Stimulated activated naive CD4-positive, alpha-beta T cell treated with Interleukin-2 at 50 U/mL for 16 hours (primary cell): ENCODE measurements at places on chromosomes 3 and 15.

DNA sequence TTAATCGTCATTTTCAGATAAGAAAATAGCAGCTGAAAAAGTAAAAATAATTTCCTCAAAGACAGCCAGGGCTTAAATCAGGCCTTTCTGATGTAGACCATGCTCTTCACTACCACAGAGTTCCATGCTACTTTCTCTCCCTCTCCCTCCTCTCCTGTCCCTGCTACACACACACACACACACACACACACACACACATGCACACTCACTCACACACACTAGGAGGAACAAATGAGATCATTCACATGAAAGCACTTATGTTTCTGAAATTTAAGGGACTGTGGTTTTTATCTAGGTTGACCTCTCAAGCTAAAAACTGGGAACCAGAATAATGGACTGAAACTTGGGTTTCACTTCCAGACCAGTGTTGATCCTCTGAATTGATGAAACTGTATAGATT lies 4.1 kb upstream of the PSMA4 start:
- DNase-seq: no peak

- DNase-seq: no peak
Measured at GRCh38 chr3:22319446-22319845, 568.4 kb upstream of the ZNF385D start.

DNA sequence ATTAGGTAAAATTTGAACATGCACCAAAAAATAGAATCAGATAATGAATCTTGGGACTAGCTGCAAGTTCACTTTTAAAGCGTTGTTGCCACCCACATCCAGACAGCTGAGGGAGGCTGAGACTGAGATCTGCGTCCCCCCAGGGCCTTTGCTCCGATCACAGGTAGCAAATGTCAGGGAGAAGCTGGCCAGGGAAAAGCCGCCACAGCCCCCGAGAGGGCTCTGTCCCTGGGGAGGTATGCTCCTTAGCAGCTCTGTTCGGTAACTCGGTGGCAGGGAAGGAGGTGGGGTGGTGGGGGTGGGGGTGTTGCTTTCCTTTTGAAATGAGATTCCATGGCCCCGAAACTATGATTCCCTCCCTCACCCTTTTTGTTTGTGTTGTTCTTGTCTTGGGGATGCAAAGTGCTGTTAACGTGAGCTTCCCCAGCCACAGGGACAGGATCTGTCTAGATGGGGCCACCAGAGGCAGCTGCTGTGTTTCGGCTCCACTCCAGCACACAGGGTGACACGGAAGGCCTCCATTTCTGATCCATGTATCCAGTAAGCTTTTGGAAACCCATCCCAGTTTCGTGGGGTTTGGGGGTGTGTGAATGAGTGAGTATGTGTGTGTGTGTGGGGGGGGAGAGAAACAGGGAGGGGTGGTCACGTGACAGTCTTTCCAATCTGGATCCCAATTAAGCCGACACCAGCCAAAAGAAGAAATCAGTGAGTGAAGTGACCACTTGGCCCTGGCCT lies 1.1 kb upstream of the MINAR1 start:
- DNase-seq: no peak

DNA sequence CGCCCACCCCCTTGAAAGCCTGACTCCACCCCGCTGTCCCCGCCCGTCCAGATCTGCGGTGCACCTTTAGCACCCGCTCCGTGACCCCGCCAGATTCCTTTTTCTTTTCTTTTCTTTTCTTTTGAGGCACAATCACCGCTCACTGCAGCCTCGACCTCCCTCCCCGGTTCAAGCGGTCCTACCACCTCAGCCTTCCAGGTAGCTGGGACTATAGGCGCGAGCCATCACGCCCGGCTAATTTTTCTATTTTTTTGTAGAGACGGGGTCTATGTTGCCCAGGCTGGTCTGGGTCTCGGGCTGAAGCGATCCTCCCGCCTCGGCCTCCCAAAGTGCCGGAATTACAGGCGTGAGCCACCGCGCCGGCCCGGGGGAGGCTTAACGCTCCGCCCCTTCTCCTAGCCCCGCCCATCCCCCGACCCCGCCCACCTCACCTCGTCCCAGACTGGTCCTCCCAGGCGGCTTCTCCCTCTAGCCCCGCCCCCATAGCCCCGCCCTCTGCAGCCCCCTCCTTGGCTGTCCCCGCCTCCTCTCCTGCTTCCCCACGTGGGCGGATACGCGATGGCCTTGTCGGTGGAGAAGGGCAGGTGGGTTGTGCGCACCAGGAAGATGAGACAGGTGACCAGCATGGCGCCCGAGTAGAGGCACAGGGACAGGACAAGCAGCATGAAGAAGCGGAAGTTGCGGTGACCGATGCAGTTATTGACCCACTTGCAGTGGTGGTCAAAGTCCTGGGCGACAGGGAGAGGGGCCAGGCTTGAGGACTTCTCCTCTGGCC lies 3.2 kb downstream of the ZDHHC19 start:
- DNase-seq: peak; percentile 48

- DNase-seq: no peak
Measured at GRCh38 chr3:30539772-30540171, 66.6 kb upstream of the TGFBR2 start.

DNA sequence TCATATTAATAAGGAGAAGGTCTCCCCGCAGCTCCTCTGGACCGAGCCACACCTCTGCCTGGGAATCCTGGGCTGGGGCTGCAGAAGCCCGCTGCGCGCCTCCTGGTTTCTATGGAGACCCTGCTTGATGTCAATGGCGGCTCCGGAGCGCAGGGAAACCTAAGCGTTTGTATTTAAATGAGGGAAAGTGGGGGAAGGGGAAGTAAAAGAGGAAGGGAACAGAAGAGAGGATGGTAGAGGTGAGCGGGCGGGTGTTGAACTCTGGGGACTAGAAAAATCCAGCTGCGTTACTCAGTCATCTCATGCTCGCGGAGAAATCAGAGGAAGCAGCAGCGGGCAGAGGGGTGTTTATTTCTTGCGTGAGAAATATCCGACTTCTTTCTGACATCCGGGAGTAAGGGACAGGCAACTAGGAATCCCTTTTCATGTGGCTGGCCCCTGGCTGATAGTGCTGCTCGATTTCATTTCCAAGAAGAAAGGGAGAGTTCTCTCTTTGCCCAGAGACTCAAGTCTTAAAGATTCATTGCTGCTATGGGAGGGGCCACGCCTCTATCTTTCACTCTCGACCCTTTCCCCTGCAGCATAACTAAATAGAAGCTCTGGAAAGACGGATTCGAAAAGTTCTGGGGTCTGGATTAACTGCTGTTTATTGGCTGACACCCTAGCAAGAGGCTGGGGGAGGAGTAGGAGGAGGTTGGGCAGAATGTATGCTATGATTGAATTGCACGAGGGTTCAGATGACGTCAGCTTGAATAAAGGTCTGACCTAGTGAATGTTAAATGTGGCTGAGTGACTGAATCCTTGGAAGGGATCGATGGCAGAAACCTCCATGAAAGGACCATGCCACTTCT lies 110.5 kb upstream of the GAP43 start:
- no peak for DNase-seq

- DNase-seq: no peak
Measured at GRCh38 chr3:312160-312733, 115.7 kb downstream of the CHL1 start.

DNA sequence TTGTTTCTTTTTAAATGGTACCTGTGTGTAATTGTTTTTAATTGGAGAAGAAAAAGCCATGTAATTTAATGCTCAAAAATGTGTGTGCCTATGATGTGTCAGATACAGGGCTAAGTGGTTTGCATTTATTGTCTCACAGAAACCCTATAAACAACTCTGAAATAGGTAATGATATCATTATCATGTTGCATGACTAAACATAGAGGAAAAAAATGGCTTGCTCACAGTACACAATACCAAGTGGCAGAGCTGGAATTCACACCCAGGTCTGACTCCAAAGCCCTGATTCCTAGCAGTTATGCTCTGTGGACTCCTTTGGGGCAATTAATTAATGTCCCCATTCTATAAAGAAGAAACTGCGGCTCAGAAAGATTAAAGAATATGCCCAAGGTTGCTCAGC lies 237.4 kb upstream of the TRIM42 start:
- DNase-seq: no peak

GRCh38 chr15:66876731-66877476 lies 174.9 kb downstream of the SMAD6 start:
- no peak for DNase-seq

DNA sequence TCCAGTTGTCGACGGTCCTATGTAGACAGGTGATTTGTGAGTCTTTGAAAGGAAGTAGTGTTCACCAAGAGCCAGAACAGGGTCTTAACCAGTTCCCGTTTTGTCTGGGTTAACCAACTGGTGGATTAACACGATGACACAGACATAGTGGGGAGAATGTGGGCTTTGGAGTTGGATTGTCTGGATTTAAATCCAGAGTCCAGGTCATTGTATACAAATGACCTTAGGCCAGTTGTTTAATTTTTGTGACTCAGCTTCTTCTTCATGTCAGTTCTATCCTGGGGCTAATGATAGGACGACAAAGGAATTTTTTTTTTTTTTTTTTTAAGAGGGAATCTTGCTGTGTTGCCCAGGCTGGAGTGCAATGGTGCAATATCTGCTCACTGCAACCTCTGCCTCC lies 126.7 kb downstream of the LPP start:
- no peak for DNase-seq

GRCh38 chr15:56038015-56038414 lies 44.6 kb upstream of the NEDD4 start:
- no peak for DNase-seq

DNA sequence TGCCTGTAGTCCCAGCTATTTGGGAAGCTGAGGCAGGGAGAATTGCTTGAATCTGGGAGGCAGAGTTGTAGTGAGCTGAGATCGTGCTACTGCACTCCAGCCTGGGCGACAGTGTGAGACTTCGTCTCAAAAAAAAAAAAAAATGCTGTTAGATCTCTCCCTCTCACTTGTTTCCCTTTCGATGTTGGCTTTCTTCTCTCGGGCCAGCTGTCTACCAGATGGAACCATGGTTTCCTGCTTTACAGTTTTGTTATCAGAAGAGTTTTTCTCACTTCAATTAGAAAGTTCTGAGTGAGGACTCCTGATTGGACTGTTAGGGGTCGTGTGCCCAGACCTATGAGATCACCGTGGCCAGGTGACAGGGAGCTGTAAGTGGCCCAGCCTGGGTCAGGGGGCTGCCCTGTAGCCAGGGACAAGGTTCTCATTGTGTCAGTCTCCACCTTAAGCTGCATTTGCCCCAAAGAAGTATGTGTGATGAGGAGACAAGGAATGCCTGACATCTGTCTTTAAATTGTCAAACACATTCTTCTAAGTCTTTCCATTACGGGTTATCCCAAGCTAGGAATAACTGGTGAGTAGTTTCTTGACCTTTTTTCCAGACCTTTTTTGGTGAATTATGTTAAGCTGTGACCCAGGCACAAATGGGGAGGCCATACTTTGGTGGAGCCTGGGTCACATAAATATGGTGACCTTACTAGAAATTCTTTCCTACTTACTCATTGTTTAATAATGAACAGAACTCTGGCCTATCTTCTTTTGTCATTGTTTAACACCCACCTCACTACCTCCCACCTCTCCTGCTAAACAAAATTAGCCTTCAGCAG lies 25.2 kb downstream of the SNAPC5 start:
- peak; percentile 21 for DNase-seq

DNA sequence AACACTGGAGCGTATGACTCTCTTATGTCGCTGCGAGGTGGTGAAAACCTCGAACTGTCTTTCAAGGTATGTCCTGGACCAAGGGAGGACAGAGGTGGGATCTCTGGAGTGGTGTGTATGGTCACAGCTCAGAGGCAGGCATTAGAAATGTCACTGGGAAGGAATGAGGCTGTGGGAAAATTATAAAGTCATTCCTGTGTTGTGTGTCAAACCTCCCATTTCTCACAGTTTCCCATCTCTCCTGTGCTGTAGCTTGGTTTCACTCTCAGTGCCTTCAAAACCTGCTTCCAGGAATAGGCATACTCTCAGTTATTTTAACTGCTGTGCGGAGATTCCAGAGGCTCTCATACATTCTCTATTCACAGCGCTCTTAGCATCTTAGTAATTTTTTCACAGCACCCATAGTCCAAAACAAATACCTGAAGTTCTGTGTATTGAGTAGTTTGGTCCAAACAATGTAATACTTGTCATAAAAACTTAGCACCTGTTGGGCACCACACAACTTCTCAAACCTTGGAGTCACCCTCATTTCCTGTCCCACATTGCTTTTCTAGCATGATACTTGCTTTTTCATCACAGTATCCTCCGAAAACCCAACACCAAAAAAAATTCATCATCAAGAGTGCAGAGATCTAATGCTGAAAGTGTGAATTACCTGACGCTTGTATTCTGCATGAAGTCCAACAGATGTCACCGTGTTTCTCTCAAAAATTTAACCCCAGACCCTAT lies 36.9 kb downstream of the GALNT15 start:
- no peak for DNase-seq

- DNase-seq: no peak
Measured at GRCh38 chr3:47850564-47851410, 47.8 kb downstream of the DHX30 start.

GRCh38 chr15:74220475-74221248 lies 15.5 kb upstream of the CCDC33 start:
- DNase-seq: no peak

- no peak for DNase-seq
Measured at GRCh38 chr15:63596676-63597037, 530 bp upstream of the FBXL22 start.

DNA sequence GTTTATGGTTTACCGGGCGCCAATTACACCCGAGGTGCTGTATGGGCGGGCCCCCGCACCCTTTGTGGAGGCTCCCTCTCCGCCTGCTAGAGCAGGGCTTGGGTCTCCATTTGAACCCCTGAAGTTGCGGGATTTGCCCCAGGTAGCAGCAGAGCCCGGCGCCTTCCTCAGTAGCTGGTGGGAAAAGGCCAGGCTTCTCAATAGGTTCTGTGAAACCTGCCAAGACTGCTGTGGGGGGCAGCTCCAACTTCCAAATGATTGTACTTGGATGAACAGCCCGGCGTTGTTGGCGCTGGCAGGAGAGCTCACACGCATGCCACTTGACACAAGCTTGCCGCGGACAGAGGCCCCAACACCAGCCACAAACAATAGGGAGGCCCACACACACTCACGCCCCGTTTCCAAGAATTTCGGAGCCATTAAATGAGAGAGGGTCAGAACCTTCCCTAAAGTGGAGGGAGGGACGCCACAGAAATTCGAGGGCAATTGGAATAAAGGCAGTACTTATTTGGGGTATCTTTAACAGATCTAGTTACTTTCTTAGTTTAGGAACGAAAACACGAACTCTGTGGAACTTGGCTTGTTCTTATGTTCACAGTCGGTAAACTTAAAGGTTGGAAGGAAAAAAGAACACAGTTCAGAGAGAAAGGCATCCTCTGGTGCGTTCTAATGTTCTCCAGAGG lies 1.4 kb downstream of the EPHB3 start:
- DNase-seq: no peak
